ENCODE measurements at places on chromosomes 2 and 18. TPM values are rescaled to one million over a fixed set of nuclear protein-coding genes. Genes with fewer than 3 reads are reported as not detected.

Gene ERICH2
- 2.0 TPM for total RNA-seq

Gene B3GNT7
- 14.0 TPM for total RNA-seq

Gene MATN3
- total RNA-seq = 1.9 TPM

Gene UPP2
- total RNA-seq = not detected

Gene ATOH8
- 0.25 TPM for total RNA-seq

Measured in PC-9 (cell line).